ENCODE measurements at places on chromosomes 13 and 19.
A peak's percentile ranks its signal among the peaks of the same experiment; 100 is the strongest.

- DNase-seq: no peak
- no peak overlapping the region for H3K27ac ChIP-seq
- no peaks in the 10 kb centered on the region for H3K36me3 ChIP-seq
Observed at GRCh38 chr13:110812869-110813645, 99.6 kb downstream of the ING1 start.

GRCh38 chr19:35260694-35261304 lies 8.0 kb upstream of the USF2 start:
- peaks cover 10% of the 10 kb centered on the region for H3K4me1 ChIP-seq
- no peak overlapping the region for H3K4me3 ChIP-seq
- no peak overlapping the region for H3K27ac ChIP-seq
- DNase-seq: no peak
- H3K36me3 ChIP-seq: no peaks in the 10 kb centered on the region

DNA sequence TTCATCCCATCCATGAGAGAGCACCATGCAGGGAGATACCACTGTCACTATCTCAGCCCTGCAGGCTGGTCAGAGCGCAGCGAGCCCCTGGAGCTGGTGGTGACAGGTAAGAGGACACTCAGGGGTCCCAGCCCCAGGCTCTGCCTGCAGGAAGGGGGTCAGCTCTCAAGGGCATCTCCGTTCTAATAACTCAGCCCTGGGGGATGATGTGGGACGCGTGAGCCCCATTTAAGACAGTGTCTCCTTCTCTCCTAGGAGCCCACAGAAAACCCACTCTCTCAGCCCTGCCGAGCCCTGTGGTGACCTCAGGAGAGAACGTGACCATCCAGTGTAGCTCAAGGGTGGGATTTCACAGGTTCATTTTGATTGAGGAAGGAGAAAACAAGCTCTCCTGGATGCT lies 15.5 kb upstream of the KIR3DL3 start:
- no peaks in the 10 kb centered on the region for H3K27me3 ChIP-seq
- H3K27ac ChIP-seq: no peak overlapping the region
- no peak for DNase-seq
- H3K4me1 ChIP-seq: no peaks in the 10 kb centered on the region
- no peaks in the 10 kb centered on the region for H3K36me3 ChIP-seq

- H3K27me3 ChIP-seq: peaks cover 29% of the 10 kb centered on the region
Observed at GRCh38 chr19:42121036-42121621, 11.1 kb downstream of the POU2F2 start.

- H3K27me3 ChIP-seq: no peaks in the 10 kb centered on the region
- no peak overlapping the region for H3K4me3 ChIP-seq
- DNase-seq: no peak
- peak overlapping the region; percentile 95 for H3K27ac ChIP-seq
- H3K36me3 ChIP-seq: peaks cover 32% of the 10 kb centered on the region
Observed at GRCh38 chr13:114279758-114280355, 1.5 kb upstream of the UPF3A start.

GRCh38 chr13:102240110-102240509 lies 161.7 kb downstream of the FGF14 start:
- H3K36me3 ChIP-seq: no peaks in the 10 kb centered on the region
- no peak for DNase-seq
- H3K4me1 ChIP-seq: no peaks in the 10 kb centered on the region

- no peak for DNase-seq
- H3K4me3 ChIP-seq: no peak overlapping the region
- H3K4me1 ChIP-seq: no peaks in the 10 kb centered on the region
- H3K27ac ChIP-seq: no peak overlapping the region
- H3K27me3 ChIP-seq: no peaks in the 10 kb centered on the region
Observed at GRCh38 chr13:42388326-42388725, 116.4 kb downstream of the AKAP11 start.

GRCh38 chr19:28999724-29000433 lies 213.1 kb downstream of the UQCRFS1 start:
- no peaks in the 10 kb centered on the region for H3K36me3 ChIP-seq
- H3K4me1 ChIP-seq: peaks cover 14% of the 10 kb centered on the region
- no peak overlapping the region for H3K27ac ChIP-seq
- H3K27me3 ChIP-seq: no peaks in the 10 kb centered on the region

DNA sequence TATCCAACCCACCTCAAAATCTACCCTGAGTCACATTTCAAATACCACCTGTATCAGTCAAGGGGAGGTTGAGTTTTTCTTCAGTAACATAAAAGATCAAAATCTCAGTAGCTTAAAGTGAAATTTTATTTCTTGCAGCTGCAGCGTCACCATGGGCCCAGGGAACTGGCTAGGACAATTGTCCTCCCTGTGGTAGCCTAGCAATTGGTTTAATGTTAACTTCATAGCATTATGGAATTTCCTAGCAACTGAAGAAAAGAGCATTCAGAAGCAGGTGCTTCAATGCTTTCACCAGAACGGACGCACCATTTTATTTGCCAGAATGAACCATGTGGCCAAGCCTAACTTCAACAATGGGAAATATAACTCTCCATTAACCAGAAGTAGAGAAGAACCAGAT lies 359.3 kb upstream of the TSHZ3 start:
- no peaks in the 10 kb centered on the region for H3K36me3 ChIP-seq
- H3K4me1 ChIP-seq: no peaks in the 10 kb centered on the region
- no peak overlapping the region for H3K4me3 ChIP-seq
- no peak for DNase-seq

- H3K36me3 ChIP-seq: peaks cover 12% of the 10 kb centered on the region
- peak overlapping the region; percentile 71 for H3K4me3 ChIP-seq
- H3K4me1 ChIP-seq: peaks cover 25% of the 10 kb centered on the region
- H3K27ac ChIP-seq: no peak overlapping the region
Observed at GRCh38 chr19:40576151-40576584, 505 bp upstream of the SHKBP1 start.

- H3K4me1 ChIP-seq: no peaks in the 10 kb centered on the region
- DNase-seq: no peak
- H3K36me3 ChIP-seq: no peaks in the 10 kb centered on the region
- no peaks in the 10 kb centered on the region for H3K27me3 ChIP-seq
- H3K4me3 ChIP-seq: no peak overlapping the region
Observed at GRCh38 chr13:56755181-56755935, 385.4 kb upstream of the PRR20A start.

GRCh38 chr19:6105444-6105843 lies 4.9 kb downstream of the RFX2 start:
- H3K27me3 ChIP-seq: no peaks in the 10 kb centered on the region
- no peaks in the 10 kb centered on the region for H3K36me3 ChIP-seq
- peaks cover 84% of the 10 kb centered on the region for H3K4me1 ChIP-seq
- H3K27ac ChIP-seq: peak overlapping the region; percentile 90
- DNase-seq: no peak
- H3K4me3 ChIP-seq: no peak overlapping the region

DNA sequence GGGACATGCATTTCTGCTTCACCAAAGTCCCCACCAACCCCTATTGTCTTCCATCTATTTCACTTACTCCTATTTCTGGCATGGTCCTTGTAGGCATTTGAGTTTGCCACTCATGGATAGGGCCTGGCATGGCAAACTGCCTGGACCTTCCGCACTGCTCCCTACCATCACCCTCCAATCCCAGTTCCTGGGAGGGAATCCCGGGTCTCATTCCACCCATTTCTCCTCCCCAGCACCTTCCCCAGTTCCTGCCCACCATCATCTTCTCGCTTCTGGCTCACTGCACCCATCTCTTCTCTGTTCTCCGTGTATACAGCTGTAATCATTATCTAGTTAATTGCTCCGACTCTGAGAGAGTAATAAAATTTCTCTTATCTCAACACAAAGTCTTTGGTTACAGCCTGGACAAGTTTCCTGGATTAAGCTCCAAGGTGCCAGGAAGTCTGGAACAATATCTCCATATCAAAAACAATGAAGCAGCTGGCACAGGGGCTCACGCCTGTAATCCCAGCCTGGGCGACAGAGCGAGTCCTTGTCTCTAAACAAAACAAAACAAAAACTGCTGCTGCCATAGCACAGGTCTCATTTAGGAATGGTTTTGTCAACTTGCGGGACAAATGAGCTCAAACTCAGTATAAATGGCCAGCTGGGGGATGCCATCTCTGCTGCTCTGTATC lies 17.0 kb upstream of the COX7A1 start:
- H3K4me3 ChIP-seq: no peak overlapping the region
- peaks cover 24% of the 10 kb centered on the region for H3K4me1 ChIP-seq
- no peaks in the 10 kb centered on the region for H3K27me3 ChIP-seq
- H3K36me3 ChIP-seq: peaks cover 19% of the 10 kb centered on the region

DNA sequence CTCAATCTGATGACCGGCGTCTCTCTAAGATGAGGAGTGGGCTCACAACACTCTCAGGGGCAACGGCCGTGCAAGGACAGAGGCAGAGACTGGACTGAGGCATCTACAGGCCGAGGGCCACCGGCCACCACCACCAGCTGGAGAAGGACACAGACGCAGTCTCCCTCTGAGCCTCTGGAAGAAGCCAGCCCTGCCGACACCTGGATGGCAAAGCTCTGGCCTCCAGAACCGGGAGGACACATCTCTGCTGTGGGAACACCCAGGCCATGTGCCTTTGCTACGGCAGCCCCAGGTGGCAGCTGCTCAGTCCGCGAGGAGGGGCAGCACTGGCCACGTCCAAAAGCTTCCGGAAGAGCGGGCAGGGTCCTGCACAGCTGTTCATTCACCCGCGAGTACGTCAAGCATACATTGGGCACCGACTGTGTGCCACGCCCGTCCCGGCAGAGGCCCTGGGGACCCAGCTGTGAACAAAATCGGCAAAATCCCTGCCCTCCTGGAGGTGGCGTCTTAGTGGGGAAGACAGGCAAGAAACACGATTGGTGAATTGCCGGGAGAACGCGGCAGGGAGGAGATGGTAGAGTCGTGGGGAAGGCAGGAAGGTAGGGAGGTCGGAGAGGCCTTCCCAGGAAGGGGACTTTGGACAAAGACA lies 17.1 kb downstream of the C2CD4C start:
- H3K4me3 ChIP-seq: no peak overlapping the region
- H3K4me1 ChIP-seq: no peaks in the 10 kb centered on the region
- no peak for DNase-seq
- H3K27ac ChIP-seq: no peak overlapping the region

DNA sequence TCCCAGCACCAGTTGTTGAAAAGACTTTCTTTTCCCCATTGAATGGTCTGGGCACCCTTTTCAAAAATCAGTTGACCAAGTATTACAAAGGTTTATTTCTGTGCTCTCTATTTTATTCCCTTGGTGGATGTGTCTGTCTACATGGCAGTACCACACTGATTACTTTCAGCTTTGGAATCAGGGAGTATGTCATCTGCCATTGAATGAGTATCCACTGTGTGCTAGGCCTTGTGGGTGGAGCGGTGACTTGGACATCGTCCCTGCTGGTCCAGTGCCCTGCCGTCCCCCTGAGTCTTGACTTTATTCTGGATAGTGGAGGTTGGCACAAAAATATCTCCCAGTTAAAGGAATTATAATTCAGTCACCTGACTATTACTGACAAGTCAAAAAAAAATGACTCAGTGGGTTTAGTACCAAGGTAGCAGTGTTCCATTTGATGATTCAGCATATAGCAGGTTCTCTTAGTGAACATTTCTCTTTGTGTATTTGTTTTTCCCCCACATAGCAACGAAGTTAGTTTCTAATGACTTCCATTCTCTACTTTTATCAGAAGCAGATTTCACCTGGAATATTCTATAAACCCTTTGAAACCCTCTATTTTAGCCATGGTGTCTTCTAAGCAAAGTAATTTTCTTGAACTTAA lies 3.9 kb downstream of the UPF3A start:
- no peaks in the 10 kb centered on the region for H3K27me3 ChIP-seq
- no peak overlapping the region for H3K27ac ChIP-seq
- peaks cover 55% of the 10 kb centered on the region for H3K36me3 ChIP-seq
- H3K4me1 ChIP-seq: peaks cover 37% of the 10 kb centered on the region

DNA sequence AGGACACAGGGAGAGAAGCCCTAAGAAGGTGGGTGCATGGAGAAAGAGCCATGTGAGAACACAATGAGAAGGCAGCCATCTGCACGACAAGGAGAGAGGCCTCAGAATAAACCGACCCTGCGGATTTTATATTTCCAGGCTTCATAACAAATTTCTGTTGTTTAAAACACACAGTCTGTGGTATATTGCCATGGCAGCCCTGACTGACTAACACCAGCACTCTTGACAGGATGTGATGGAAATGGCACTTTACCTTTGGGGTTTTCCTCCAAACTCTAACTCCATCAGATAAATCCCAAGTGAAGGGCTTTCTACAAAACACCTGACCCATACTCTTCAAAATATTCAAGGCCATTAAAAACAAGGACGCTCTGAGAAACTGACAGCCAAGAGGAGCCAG lies 13.2 kb upstream of the MED4 start:
- H3K27me3 ChIP-seq: no peaks in the 10 kb centered on the region
- peaks cover 19% of the 10 kb centered on the region for H3K4me1 ChIP-seq
- no peak for DNase-seq
- no peak overlapping the region for H3K4me3 ChIP-seq
- H3K36me3 ChIP-seq: no peaks in the 10 kb centered on the region

GRCh38 chr19:38355728-38356725 lies 18.3 kb upstream of the PSMD8 start:
- peaks cover under 1% of the 10 kb centered on the region for H3K4me1 ChIP-seq
- no peak overlapping the region for H3K27ac ChIP-seq
- H3K4me3 ChIP-seq: no peak overlapping the region
- peaks cover 72% of the 10 kb centered on the region for H3K27me3 ChIP-seq
- H3K36me3 ChIP-seq: no peaks in the 10 kb centered on the region

DNA sequence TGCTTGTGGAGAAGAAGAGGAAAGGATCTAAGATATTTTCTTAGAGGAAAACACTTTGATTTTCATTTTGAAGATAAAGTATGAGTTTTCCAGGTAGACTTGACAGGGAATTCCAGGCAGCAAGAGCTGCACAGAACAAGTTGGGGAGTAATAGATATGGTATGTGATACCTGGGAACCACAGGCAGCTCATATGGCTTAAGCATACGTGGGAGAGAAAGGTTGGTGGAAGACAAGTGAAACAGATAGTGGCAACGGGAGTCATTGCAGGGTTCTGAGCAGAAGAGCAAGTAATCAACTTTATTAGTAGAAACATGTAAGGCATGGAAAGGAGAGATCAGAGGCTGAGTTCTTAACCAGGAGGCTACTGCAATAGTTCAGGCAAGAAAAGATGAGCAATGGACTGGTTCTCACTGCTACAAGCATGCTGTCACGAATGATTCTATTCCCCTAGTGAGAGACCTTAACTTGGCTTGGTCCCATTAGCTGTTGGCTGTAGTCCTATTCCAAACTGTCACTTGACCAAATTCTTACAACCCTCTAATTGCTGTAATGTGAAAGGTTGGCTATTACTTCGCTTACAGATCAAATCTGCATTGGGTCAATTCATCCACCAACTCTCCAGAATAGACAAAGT lies 217.9 kb downstream of the VWA8 start:
- H3K4me1 ChIP-seq: no peaks in the 10 kb centered on the region
- no peaks in the 10 kb centered on the region for H3K36me3 ChIP-seq
- H3K4me3 ChIP-seq: no peak overlapping the region
- no peaks in the 10 kb centered on the region for H3K27me3 ChIP-seq

- H3K27me3 ChIP-seq: no peaks in the 10 kb centered on the region
- H3K4me1 ChIP-seq: peaks cover 70% of the 10 kb centered on the region
- no peak overlapping the region for H3K4me3 ChIP-seq
- H3K27ac ChIP-seq: peak overlapping the region; percentile 54
Observed at GRCh38 chr13:114107686-114108081, 24.7 kb downstream of the RASA3 start.

All from esophagus muscularis mucosa (tissue), 4 donors.